Activated CD4-positive, alpha-beta T cell treated with anti-CD3 and anti-CD28 coated beads, Interleukin-2, amount 50 U/mL, for 24 hours (primary cell): ENCODE measurements at places on chromosomes 11 and 22.

DNA sequence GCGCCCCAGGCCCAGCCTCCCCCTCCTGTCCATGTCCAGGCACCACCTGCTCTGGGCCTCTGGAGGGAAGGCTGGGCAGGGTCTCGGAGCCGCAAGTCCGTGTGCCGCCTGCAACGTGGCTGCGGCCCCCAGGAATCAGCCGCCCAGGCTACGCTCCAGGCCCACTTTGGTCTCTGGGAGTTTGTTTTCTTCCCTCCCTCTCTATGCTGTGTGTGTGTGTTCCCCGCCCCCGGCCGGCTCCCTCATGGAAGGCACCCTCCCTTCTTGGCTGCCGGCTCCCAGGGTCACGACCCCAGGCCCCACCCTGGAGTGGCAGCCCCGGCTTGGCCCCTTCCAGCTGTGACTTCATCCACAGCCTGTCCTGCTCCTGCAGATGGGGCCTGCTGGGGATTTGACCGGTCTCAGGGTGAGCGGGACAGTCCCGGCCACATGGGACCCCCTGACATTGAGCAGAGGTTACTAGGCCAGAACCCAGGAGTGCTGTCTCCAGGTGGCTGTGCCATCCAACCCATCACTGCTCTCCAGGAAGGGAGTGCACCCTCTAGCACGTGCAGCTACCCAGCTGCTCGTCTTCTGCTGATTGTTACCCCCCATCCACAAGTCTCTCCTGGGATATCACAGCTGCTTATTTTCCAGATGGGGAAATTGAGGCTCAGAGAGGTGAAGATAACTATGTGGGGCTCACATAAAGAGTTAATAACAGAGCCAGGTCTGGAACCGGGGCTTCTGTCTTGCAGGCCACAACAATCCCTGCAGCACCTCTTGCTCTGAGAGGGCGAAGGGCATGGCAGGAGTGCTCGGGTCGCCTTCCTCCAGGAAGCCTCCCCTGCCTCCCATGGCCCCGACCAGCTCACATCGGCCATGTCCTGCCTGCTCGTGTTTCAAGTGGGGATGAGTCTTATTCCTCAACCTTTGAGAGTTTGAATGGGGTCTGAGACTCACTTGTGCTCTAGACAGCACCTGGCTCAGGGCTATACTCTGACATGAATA, 2.8 kb upstream of the LIF start:
- DNase-seq, result no peak

GRCh38 chr22:39958949-39959639, 1.1 kb upstream of the TMA7B start:
- no peak for DNase-seq

DNA sequence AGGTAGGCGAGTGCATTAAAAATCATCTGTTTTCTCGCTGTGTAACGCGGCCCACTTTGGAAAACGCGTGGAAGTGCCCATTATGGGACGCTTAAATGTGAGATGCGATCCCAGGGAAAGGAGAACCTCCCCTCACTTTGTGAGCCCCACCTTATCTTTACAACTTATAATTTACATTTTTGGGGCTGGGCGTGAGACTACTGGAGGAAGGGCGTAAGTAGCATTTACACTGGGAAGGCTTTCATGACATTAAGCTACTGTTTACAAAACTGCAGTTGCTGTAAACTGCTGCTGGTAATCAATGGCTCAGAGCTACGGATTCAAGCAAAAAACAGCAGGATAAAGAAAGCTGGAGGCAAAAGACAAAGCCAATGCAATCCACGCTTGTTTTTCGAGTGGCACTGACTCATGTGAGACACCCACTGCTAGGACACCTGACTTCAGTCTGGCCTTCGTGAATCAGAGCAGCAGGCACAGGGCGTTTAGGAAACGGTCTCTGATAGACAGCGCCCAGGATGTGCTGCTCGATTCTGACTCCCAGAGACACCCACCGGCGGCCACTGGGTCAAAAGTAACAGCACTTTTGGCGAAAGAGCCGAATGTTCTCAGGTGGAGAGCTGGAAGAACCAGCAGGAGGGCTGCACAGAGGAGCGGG, 78.3 kb downstream of the TRMU start:
- DNase-seq, result no peak

- DNase-seq, result no peak
Observed at GRCh38 chr22:33889748-33890147, 30.5 kb downstream of the LARGE1 start.

- DNase-seq, result peak; percentile 49
Observed at GRCh38 chr11:61429346-61429690, 457 bp downstream of the CPSF7 start.

DNA sequence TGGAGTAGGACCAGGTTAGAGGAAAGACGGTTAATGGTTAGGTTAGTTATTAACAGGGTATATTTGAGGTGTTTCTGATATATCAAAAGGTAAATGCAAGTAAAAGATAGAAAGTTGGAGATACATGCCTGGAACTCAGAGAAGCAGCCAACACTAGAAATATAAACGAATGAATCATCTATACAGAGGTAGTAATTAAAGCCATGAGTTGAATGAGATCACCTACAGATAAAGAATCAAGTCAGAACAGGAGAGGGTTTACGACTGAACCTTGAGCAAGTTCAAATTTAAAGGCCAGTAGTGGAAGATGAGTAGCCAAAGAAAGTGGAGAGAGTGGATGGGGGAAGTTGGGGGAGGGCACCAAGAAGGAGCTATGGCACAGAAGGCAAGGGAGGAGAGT, 73.9 kb downstream of the SPON1 start:
- DNase-seq, result no peak

- no peak for DNase-seq
Observed at GRCh38 chr11:34439610-34440198, 970 bp downstream of the CAT start.

GRCh38 chr22:17780116-17780740, 6.0 kb upstream of the BID start:
- DNase-seq, result no peak

- DNase-seq, result no peak
Observed at GRCh38 chr11:12629601-12630313, 44.5 kb upstream of the TEAD1 start.

DNA sequence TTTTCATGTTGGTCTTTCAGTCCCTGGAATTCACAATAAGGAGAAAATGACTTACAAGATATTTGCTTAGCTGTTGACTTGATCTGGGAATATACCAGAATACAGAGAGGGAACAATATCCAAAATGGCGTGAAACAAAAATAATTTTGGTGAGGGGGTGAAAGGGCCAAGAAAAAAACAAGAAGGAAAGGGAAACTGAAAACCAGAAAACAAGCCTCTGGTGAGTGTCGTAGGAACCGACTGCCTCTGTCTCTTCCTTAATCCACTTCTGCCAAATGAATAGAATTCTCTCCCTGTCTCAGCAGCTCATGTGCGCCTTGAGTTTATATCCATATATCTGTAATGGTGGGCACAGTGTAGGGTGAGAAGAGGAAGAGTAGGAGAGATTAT, 367.6 kb downstream of the ETS1 start:
- DNase-seq, result no peak

DNA sequence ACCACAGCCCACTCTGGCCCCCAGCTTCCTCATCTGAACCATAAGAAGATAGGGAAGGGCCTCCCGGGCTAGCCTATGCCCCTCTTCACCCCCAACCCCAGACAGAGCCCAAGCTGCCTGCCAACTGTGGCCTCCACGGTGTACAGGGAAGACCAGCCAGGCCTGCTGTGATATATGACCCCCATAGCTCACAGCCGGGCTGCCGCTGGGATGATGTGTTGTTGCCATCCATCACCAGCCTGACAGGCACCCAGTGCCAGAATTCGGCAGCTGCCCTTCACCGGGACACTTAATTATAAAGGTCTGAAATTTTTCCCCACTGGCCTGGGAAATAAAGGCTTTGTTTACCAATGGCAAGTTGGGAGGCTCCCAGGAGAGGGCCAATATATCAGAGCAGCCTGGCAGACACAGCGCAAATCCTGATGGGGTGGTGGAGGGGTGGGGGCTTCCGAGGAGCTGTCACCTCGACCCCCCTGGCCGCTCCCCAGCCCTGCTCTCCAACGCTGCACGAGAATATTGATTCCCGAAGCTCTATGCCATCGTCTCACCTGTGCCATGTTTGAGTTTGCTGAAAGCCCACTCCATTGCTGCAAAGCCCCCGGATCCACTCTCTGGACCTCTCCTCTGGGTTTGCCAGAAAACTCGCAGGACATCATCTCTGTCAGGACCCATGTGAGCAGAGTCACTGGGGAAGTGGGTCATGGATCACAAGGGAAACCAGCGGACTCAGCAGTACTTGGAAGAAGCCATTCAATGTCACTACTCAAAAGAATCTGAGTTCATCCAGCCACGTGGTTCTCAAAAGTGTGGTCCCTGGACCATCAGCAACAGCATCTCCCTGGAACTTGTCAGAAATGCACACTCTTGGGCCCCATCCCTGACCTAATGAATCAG, 296.9 kb downstream of the MN1 start:
- DNase-seq, result no peak

DNA sequence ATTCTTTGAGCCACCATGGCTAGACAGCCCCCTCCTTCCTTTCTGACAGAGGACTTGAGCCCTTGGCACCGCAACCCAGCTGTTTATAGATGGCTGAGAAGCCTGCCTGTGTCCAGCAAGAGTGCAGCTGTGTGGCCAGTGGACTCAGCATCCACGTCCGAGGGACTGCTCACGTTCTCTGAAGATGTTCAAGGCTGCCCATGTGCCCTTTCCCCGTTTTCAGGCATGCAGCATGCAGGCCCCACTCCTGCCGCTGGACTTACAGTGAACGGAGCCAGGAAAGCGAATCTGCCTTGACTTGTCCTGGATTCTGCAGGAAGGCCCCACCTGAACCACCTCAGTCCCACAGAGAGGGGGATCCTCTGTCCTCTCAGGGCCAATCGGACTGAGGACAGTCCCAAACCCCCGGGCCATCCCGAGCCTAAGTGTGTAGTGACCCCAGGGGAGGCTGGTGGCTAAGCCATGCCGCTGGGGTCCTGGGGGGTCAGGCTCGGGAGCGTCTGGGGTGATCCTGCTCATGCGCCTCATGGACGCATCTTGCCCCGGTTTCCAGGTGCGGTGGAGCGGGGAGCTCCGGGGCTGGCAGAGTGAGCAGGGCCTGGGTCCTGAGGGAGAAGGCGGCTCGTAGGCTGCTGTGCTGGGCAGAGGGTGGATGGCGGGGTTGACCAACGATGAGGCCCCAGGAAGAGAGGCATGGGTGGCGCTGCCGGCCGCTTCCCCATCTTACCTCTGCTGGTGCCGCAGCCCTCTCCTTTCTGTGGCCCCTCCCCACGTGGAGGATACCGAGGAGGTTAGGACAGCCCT, 170.7 kb downstream of the CTTN start:
- DNase-seq, result no peak

DNA sequence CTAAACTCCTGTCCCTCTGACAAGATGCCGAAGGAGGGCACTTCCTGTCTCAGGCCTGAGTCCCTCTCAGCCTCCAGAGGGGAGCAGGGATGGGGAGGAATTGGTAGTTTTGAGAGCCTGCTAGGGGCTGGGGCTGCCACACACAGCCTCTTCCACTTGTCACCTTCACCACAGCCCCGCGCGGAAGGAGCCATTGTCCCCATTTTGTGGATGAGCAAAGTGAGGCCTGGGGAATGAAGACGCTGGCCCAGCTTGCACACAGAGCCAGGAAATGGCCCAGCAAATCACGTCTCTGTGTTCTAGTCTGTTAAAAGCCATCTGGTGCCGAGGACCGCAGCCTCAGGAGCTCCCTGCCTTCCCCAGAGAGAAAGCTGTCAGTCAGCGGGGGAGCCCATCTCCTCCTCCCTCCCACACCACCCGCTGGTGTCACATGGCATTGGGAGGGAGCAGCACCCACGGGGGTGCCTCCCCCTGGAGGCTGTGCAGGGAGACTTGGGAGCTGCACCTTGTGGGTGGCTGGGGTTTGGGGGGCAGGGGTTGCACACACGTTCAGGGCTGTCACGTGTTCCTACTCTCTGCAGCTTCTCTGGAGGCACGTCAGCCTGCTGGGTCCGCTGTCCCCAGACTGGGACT, 34.6 kb downstream of the RASD2 start:
- no peak for DNase-seq

DNA sequence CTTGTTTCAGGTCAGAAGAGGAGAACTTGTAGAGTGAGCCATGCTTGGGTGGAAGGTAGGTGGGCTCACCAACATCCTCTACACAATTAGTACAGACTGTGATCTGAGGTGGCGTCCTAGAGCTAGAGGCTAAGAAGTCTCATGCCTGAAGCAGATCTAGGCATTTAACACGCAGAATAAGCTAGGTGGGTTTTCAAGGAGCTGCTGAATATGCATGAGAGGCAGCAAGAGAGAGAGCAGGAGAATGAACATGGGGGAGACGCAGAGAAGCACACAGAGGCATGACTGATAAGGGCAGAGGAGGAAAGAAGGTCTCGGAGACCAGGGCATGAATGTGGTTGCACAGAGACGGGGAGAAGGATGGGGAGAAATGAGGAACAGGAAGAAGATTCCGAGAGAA, 36.8 kb upstream of the JAM3 start:
- DNase-seq, result no peak

- DNase-seq, result no peak
Observed at GRCh38 chr22:48706934-48707762, 1120.5 kb downstream of the BRD1 start.
